HAP-1 (cell line): ENCODE measurements at places on chromosomes 4 and X.
A peak's percentile ranks its signal among the peaks of the same experiment; 100 is the strongest.

- no peak for DNase-seq
These were observed 241.4 kb upstream of the CLNK start for GRCh38 chr4:10925996-10926395.

- DNase-seq, result no peak
These were observed 11.4 kb downstream of the NR3C2 start for GRCh38 chr4:148430854-148431253.

- DNase-seq, result no peak
These were observed 78.6 kb downstream of the CAMK2D start for GRCh38 chr4:113682730-113683537.

GRCh38 chr4:112253382-112254000 lies 21.9 kb downstream of the AP1AR start:
- no peak for DNase-seq

- peak; percentile 38 for DNase-seq
These were observed 797 bp downstream of the CD99L2 start for GRCh38 chrX:150897421-150898320.

GRCh38 chr4:151806511-151806927 lies 45.7 kb upstream of the GATB start:
- DNase-seq, result no peak

GRCh38 chrX:136204571-136204970 lies 46.6 kb downstream of the MAP7D3 start:
- DNase-seq, result peak; percentile 53

DNA sequence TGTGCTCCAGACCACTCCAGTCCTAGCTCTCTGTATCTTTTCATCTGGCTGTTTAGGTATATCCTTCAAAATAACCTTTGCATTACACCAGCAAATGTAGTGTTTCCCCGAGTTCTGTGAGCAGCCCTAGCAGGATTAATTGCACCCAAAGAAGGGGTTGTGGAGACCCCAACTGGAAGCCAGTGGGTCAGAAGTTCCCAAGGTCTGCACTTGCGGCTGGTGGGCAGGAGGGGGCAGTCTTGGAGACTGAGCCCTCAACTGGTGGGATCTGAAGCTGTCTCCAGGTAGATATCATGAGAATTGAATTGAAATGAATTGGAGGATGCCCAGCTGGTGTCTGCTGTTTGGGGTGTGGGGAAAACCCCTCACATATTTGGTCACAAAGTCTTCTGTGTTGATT lies 1485.3 kb upstream of the TENM3 start:
- no peak for DNase-seq

DNA sequence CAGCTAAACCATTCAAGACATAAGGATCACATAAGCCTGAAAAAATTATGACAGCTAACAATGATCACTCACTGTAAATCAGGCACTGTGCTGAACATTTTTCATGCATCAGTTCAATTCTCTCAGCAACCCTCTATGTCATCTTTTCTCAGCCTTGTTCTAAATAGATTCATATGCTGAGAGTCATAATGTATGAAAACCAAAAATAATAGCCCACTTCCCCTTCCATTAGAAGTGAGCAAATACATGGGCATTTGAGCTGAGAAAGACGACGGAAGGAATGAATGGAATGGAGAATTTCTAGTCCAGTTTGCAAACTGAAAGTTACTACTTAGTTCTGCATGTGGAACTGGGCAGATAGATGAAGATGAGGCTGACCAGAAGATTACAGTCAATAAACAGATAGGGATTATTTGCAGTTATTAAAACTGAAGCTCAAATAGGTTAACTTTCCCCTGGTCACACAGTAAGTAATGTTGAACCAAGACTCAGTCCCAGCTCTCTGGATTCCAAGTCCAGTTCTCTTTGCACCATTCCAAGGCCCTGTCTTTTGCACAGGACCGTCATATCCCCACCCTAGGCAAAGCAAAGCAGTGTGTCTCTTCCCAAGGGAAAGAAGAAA lies 1.6 kb upstream of the SH3RF1 start:
- DNase-seq, result no peak

DNA sequence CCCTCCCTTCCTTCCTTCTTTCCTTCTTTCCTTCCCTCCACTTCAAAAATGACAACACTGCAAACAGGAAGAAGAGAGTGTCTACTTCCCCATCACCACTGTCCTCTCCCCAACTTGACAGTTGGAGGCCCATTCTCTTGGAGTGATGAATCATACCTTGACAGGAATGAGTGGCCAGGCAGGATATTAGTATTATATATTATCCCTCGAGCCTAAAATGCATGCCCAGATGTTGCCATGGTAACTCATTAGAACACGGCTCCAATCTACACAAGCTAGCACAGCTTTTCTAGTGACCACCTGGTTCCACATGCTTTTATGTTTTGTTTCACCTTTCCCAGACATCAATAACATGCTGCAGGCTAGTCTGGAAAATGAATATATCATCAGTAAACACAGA lies 71.3 kb upstream of the LHFPL1 start:
- DNase-seq, result no peak

DNA sequence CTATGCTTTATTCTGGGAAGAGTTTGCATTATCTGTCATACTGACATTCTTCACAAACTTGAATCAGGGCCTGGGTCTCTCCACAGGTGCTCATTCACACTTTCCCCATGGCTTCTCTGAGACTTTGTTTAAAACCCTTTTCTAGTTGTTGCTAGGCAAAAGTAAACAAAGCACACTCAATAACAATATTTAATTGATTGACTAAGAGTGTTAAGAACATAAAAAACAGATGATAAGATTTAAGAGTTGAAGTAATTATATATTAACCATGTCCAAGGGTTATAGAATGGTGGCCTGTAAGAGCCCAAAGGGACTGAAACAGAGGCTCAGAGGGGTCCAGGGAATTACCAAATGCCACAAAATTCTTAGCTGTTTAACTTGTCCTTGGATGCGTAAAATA lies 7.1 kb downstream of the MAOA start:
- DNase-seq, result no peak

- peak; percentile 84 for DNase-seq
These were observed at the start of gene ITM2A for GRCh38 chrX:79366873-79367749. TSS of gene ITM2A (minus strand) at chrX:79367334. CDS start at chrX:79367215, 119 bp downstream.

DNA sequence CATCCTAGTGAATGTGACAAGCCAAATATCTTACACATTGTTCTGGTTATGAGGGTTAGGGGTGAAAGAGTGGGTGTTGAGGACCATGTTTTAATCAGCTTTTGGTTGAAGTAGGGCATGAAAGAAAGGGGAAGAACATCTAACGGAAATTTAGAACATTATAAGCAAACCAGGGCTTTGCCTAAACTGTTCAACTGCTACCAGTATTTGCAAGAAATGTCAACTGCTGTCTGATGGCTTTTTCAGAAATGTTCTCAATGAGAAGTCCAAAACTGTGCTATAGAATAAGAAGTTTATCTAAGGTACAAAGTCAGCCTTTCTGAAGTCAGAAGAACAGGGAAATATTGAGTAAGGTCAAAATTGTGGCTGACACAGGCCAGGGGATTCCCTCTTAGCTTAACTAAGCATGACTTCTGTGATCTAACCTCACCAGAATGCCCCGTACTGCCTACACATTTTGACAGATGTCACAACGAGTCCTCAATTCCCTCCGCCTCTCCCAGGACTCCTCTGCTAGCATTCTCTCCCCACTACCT lies 67.1 kb downstream of the DTHD1 start:
- DNase-seq, result no peak

GRCh38 chrX:17788956-17789562 lies 51.8 kb downstream of the SCML1 start:
- peak; percentile 13 for DNase-seq

DNA sequence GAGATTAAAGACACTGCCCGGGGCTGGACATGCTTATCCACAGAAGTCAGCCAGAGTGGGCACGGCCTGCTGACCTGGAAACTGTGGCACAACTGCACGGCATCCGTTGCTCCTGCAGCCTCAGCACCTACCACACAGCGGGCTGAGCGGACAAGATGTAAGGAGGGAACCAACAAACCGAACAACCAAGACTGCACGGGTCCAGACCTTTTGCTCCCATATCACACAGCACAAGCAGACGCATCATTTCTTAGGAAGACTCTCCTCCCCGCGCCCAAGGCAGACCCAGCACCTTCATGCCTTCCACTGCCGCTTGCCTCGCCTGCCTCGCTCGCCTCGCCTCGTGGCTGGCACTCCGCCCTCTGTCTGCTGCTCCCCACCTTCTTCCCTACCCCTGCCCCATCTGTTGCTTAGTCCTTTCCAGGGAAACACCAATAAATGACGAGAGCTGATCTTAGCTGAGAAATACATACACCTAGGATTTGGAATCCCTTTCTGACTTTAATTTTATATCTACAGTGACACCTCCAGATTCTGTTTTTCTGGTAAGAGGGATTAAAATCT lies 79.0 kb downstream of the AFAP1 start:
- peak; percentile 17 for DNase-seq

DNA sequence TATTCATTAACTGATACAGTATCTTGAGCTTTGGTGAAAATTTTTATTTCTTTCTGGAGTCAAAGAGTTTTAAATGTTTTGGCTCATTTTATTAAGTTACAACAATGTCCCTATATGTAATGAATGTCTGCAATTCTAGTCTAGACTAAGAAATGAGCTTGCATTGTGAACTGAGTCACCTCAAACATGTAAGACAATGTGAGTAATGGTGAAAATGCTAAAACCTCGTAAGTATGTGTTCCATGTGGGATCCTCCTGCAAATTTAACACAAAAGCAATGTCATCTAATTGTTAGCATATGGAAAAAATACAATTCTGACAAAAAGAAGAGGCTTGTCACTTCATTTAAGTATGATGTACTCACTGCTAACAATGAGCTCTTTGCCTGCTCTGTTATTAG lies 480.5 kb upstream of the FSTL5 start:
- DNase-seq, result no peak

- no peak for DNase-seq
These were observed 42.2 kb downstream of the ACOX3 start for GRCh38 chr4:8398347-8398746.

GRCh38 chr4:52142816-52143215 lies 91.7 kb downstream of the SPATA18 start:
- no peak for DNase-seq

DNA sequence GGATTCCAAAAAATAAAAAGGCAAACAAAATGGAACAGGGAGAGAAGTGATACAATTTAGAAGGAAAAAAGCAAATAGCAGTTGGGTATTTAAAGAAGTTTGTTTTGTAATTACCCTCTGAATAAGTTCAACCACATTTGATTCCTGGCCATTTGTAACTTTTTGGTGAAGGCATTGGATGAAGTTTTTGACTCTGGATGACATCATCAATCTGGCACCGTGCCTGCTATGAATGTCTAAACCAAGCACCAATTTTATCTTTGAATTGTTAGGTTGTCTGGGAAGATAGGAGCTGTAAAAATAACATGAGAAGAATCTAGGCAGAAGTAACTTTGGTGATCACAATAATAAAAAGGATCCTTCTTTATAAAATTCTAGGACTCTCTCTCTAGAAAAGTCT lies 29.5 kb downstream of the TMPRSS11A start:
- no peak for DNase-seq

DNA sequence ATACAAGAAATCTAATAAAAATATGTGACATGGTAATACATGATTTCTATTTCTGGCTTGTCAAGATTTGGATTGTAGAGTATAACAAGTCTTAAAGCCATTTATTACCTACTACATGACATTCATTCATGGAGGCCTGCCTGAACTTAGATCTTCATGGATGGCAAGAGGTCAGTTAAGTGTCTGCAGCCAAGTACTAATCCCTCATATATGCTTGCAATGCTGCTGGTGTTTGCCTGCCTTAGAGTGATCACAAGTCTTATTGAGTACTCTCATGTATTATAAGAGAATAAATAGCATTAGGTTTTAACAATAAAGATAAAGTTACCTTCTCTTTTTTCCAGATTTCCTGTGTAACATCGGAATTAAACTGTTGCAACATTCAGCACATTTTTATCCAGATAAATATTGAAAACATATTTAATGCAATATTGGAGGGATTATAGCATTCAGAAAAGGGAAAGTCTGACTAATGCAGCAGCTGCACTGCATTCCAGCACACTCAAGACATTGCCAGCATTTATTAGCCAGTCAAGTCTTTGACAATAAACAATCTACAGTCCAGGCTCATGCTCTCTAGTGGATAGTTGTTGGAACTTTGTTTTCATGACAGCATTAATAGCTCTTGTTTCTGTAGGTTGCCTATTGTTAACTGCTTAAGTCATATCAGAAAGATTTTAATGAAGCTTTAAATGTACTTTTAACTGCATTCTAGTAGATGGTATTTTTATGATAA lies 737.1 kb downstream of the FAT4 start:
- DNase-seq, result peak; percentile 44

DNA sequence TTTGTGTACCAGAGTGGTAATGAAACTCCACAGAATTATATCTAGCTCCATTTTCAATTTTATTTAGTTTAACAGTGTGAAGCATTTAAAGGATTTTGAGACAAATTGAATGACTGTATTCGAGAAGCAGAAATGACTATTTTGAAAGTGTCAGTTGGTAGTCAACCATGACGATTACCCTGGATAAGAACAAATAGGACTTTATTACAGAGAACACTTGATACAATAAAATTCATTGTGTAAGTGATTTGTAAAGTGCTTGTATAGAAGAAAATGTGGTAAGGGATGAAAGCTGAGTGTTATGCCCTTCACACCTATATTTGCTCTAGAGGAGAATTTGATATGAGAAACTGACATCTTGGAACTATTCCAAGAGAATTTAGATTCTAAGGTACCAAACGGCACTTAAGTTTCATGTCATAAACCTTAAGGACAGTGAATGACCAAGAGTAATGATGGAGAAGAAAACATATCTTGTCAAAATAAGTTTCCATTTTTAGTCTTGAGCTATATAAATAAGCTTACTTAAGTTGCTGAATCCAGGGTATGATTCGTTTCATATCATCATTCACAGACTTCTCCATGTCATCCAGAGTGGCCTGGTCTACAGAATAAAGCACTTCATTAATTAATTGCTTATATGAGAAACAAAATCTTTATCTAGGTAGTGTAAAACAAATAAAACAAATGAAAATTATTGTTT lies 34.6 kb downstream of the MED14 start:
- no peak for DNase-seq

DNA sequence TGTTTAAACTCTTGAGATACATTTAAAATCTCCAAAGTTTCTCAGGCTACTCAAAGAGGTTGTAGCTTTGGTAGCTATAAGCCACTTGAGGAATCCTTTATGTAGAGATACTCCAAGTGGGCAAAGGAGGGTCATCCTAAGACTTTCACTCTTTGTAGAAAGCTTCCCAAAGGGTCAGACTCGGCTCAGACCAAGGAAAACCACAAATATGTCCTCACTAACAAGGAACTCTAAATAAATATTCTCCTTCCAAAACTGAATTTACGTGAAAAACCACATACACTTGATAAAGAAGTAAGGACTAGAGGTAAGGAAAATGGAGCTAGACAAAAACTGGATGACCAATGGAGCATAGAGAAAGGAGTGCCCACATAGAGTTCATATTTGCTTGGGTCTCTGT lies 41.7 kb upstream of the DDX60 start:
- DNase-seq, result no peak

GRCh38 chrX:41023098-41023497 lies 62.1 kb upstream of the USP9X start:
- DNase-seq, result no peak

- DNase-seq, result no peak
These were observed 145.3 kb upstream of the VCX3B start for GRCh38 chrX:8319359-8319758.

GRCh38 chrX:2243913-2244460 lies 256.8 kb downstream of the DHRSX start:
- DNase-seq, result no peak
